ENCODE measurements at places on chromosomes 7 and 10. TPM values are rescaled to one million over a fixed set of nuclear protein-coding genes. Genes with fewer than 3 reads are reported as not detected.
A peak's percentile ranks its signal among the peaks of the same experiment; 100 is the strongest.

UCN3 gene
- not detected for total RNA-seq

XRCC2 gene
- total RNA-seq: 0.57 TPM

CLCN1 gene
- total RNA-seq: not detected

TNRC18 gene
- 108 TPM for total RNA-seq

FRMD4A gene
- total RNA-seq: 55.9 TPM

TMEM229A gene
- not detected for total RNA-seq

GRCh38 chr10:72389014-72389413 is 34.3 kb upstream of the DNAJB12 start:
- no peaks in the 10 kb centered on the region for H3K27me3 ChIP-seq
- no peak for DNase-seq
- no peak overlapping the region for H3K4me3 ChIP-seq
- H3K27ac ChIP-seq: no peak overlapping the region
- H3K4me1 ChIP-seq: no peaks in the 10 kb centered on the region
- peaks cover 2% of the 10 kb centered on the region for H3K36me3 ChIP-seq

- DNase-seq: no peak
- H3K4me3 ChIP-seq: no peak overlapping the region
- H3K36me3 ChIP-seq: no peaks in the 10 kb centered on the region
- no peaks in the 10 kb centered on the region for H3K4me1 ChIP-seq
Measured at GRCh38 chr7:26091933-26092332, 60.1 kb upstream of the NFE2L3 start.

- DNase-seq: no peak
- H3K36me3 ChIP-seq: no peaks in the 10 kb centered on the region
- H3K27ac ChIP-seq: no peak overlapping the region
- H3K27me3 ChIP-seq: no peaks in the 10 kb centered on the region
Measured at GRCh38 chr7:148507787-148508186, 82.8 kb upstream of the C7orf33 start.

DNA sequence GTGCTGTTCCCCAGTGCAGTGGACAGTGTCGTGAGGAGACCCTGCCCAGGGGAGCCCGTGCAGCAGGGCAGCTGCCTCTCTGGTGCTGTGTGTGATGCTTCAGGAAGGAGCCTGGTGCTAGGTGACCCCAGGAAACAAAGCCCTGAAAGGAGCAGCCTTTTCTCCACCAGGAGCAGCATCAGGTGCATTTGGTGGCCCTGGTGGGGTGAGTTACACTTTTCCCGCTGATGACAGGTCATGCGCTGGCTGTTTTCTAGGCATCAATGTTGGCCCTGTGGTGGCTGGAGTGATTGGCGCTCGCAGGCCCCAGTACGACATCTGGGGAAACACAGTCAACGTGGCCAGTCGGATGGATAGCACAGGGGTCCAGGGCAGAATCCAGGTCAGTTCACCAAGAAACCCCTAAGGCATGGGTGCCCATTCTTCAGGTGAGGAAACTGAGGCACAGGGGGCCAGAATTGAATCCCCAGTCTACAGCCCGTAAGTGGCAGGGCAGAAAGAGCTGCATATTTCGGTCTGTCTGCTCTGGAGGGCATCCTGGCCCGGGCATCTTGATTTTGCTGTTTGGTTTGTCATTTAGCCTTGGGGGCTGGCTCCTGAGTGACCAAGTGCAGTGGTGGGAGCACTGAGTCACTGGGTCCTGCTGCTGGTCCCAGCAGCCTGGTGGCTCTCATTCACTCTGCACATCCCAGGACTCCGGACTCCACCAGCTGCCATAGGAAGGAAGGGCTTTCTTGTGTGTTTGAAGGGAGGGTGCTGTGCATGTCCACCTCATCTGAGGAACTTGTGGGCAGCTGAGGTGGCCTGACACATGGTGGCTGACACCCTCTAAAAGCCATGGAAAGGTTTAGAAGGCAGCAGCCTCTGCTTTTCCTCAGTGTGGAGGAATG is 136.3 kb downstream of the ADCY1 start:
- no peaks in the 10 kb centered on the region for H3K4me1 ChIP-seq
- H3K36me3 ChIP-seq: no peaks in the 10 kb centered on the region
- H3K4me3 ChIP-seq: no peak overlapping the region
- H3K27ac ChIP-seq: no peak overlapping the region
- H3K27me3 ChIP-seq: no peaks in the 10 kb centered on the region

GRCh38 chr10:13658264-13658663 is 71.5 kb downstream of the PRPF18 start:
- no peaks in the 10 kb centered on the region for H3K4me1 ChIP-seq
- H3K27ac ChIP-seq: no peak overlapping the region
- H3K27me3 ChIP-seq: no peaks in the 10 kb centered on the region
- H3K4me3 ChIP-seq: no peak overlapping the region

- H3K36me3 ChIP-seq: no peaks in the 10 kb centered on the region
- no peak overlapping the region for H3K27ac ChIP-seq
- H3K4me3 ChIP-seq: no peak overlapping the region
- no peak for DNase-seq
Measured at GRCh38 chr7:35839860-35840854, 39.3 kb downstream of the SEPTIN7 start.

DNA sequence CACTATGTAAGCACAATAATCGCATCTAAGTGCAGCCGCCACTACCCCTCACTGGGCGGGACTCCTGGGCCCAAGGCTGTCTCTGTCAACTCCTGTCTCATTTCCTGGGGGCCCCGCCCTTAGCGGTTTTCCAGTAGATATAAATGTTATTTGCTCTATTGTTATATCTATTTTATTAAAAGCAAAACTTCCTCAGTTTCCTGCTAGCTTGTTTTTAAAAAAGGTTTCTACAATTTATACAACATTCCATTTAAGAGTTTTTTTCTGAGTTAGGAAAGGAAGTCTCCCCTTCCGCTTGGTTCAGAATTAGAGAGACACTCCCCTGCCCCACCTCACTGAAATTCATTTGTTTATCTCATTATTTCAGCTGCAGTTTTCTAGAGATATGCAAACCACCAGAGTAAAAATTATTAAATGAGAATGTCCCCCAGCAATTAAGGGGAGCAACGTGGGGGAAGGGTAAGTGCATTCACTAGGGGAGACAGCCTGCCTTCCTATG is 82.7 kb downstream of the RAMP3 start:
- H3K4me1 ChIP-seq: no peaks in the 10 kb centered on the region
- H3K36me3 ChIP-seq: no peaks in the 10 kb centered on the region
- no peak overlapping the region for H3K27ac ChIP-seq
- H3K27me3 ChIP-seq: no peaks in the 10 kb centered on the region

DNA sequence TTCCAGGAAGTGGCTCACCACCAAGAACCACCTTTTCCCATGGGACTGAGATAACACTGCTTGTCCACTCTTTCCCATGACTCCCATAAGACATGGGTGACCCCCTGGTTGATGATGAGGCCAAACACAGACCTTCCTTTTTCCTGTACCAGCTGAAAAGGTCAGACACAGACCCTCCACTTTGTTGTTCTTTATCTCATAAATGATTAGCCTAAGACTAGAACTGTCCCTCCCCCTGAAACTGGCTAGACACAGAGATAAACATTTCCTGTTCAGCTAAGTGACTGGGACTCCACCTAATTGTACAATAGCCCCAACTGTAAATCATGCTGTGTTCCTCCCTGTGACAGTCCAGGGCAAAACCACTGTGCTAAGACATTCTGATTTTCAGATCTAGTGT is 8.2 kb upstream of the NRG3 start:
- H3K4me1 ChIP-seq: no peaks in the 10 kb centered on the region
- no peak for DNase-seq
- H3K27ac ChIP-seq: no peak overlapping the region
- H3K27me3 ChIP-seq: no peaks in the 10 kb centered on the region
- H3K36me3 ChIP-seq: no peaks in the 10 kb centered on the region
- H3K4me3 ChIP-seq: no peak overlapping the region

- H3K4me3 ChIP-seq: no peak overlapping the region
- no peak overlapping the region for H3K27ac ChIP-seq
- no peaks in the 10 kb centered on the region for H3K27me3 ChIP-seq
- H3K4me1 ChIP-seq: no peaks in the 10 kb centered on the region
- H3K36me3 ChIP-seq: no peaks in the 10 kb centered on the region
Measured at GRCh38 chr10:102593074-102593803, 51.0 kb upstream of the TRIM8 start.

- H3K27ac ChIP-seq: no peak overlapping the region
- H3K4me3 ChIP-seq: no peak overlapping the region
- peak; percentile 57 for DNase-seq
- no peaks in the 10 kb centered on the region for H3K27me3 ChIP-seq
Measured at GRCh38 chr7:73701357-73701995, 18.0 kb downstream of the STX1A start.

DNA sequence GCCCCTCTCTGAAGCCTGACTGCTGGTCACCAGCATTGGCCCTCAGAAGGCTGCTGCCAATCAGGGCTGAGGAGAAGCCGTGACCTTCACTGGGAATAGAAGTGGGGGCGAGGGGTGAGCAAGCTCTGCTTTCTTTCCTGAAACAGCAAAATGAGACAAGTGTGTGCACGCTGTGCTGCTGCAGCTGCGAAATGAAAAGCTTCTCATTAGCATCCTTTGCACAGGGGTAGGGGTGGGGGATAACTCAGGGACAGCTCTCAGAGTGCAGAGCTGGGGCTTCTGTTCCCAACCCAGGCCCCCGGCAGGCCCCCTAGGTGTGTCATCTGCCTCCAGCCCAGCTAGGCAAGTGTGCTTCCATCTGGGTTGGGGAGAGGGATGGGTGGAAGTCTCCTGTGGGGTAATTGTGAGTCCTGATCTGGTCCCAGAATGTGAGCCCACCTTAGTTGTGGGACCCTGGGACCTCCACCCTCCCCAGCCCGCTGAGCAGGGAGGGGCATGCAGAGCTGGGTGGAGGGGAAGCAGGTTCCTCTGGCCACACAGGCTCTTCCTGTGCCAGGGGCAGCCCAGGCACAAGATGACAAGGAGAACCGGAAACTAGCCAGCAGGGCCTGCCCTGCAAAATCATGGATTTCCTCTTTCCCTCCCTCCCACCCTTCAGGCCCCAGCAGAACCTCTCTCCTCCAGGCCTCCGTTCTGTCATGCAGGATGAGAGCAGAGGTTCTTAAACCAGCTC is 22.2 kb downstream of the ZNF467 start:
- H3K4me3 ChIP-seq: no peak overlapping the region
- no peaks in the 10 kb centered on the region for H3K36me3 ChIP-seq
- H3K27me3 ChIP-seq: no peaks in the 10 kb centered on the region
- H3K4me1 ChIP-seq: no peaks in the 10 kb centered on the region

GRCh38 chr10:4459531-4459930 is 366.5 kb upstream of the AKR1E2 start:
- H3K27me3 ChIP-seq: no peaks in the 10 kb centered on the region
- no peak overlapping the region for H3K4me3 ChIP-seq
- no peak for DNase-seq

- H3K27ac ChIP-seq: no peak overlapping the region
- H3K4me1 ChIP-seq: peaks cover 5% of the 10 kb centered on the region
- H3K27me3 ChIP-seq: no peaks in the 10 kb centered on the region
- DNase-seq: no peak
- H3K4me3 ChIP-seq: no peak overlapping the region
- H3K36me3 ChIP-seq: peaks cover 5% of the 10 kb centered on the region
Measured at GRCh38 chr10:49518982-49519578, 19.8 kb downstream of the ERCC6 start.

GRCh38 chr7:28739826-28740225 is 218.3 kb downstream of the TRIL start:
- no peak overlapping the region for H3K4me3 ChIP-seq
- DNase-seq: no peak
- no peaks in the 10 kb centered on the region for H3K27me3 ChIP-seq
- H3K36me3 ChIP-seq: no peaks in the 10 kb centered on the region
- peaks cover 6% of the 10 kb centered on the region for H3K4me1 ChIP-seq
